ENCODE measurements at places on chromosomes 11 and 22.

- DNase-seq = no peak
Observed at GRCh38 chr11:46557684-46558151, 36.1 kb downstream of the AMBRA1 start.

DNA sequence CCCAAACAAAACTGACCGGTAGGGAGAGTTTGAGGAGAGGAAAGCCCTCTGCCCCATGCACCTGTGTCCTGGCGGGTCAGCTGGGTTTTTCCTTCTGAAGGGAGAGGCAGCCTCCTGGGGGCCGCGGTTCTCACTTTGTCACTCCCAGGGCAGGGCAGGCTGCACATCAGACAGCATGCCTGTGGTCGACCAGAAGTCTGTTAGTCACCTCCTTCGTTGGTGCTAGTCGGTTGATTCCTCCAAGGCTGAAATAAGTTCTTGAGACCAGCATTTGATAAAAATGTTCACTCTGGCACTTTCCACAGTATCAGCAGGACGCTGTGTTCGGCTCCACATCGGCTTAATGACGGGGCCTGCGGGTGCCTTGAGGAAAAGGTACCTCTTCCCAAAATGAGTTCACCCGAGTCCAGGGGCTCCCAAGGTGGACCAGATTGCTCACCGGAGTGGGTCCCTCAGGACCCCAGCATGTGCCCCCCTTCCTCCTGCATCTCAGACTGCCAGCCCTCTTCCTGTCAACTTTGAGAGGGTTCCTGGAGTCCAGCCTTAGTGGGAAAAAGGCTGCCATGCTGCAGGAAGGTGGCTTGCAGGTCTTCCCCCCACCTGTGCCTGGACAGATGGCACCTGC lies 373.7 kb upstream of the B3GAT1 start:
- no peak for DNase-seq

- DNase-seq = no peak
Observed at GRCh38 chr22:48837341-48837935, 990.2 kb downstream of the BRD1 start.

- peak; percentile 62 for DNase-seq
Observed at GRCh38 chr11:64767344-64768299, 7.8 kb upstream of the PYGM start.

GRCh38 chr11:18016789-18017188 lies 3.9 kb upstream of the SERGEF start:
- DNase-seq = no peak

DNA sequence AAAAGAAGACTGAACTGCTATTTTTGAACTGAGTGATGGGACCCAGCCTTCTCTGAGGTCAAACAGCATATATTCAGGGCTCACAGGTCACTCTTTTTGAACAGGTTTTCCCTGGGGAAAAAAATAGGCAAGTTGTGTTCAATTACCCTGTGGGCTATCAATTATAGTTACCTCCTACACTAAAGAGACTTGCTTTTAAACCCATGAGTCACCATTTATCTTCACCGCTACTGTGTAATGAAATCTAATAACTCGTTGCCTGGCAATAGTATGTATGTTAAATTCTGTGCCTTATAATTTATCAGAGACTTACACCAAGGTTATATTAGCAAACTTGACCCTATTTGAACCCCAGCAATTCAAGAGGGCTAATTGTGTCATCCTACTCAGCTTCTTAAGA lies 98.5 kb downstream of the CYP2R1 start:
- DNase-seq = no peak

DNA sequence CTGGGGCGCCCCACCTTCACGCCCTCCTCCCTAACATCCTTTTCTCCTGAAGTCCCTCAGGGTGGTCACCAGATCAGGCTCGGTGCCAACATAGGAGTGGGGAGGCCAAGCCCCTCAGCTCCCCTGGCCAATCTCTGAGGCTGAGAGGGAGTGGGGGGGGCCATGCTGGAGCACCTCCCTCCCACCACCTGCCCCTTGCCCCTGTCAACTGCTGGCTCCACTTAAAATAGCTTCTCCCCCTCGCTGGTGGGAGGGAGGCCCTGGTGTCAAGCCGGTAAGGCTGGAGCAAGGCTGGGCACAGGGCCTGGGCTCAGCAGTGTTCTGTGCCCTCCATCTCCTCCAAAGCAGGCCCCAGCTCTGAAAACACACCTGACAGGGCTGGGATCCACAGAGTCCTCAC lies 4.9 kb downstream of the PLXNB2 start:
- no peak for DNase-seq

DNA sequence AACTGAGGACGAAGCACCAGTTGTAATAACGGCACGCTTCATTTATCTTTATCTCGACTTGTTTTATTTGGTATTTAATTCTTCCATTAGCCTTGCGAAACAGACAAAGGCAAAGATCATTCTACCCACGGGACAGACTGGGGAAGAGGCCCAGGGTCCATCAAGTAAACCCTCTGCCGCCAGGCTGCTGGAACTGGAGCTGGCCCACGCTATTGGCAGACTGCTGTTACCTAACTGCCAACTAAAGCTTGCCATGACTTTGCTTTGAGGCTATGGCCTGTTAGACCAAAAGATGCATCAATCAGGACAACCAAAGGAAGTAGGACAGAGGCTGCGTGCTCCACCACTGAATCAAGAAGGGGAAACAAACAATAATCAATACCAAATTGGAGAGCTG lies 780 bp upstream of the TMEM218 start:
- DNase-seq = no peak

- DNase-seq = no peak
Observed at GRCh38 chr11:22221143-22221542, 28.3 kb downstream of the ANO5 start.

GRCh38 chr11:126476977-126477376 lies 121.5 kb downstream of the ST3GAL4 start:
- no peak for DNase-seq

GRCh38 chr11:129985823-129986222 lies 16.8 kb downstream of the PRDM10 start:
- no peak for DNase-seq

Data from stimulated activated CD8-positive, alpha-beta memory T cell treated with anti-CD3 and anti-CD28 coated beads, Interleukin-2, amount 100 ng/mL, for 1 hour (primary cell).